ENCODE measurements at places on chromosomes 12 and 14.

DNA sequence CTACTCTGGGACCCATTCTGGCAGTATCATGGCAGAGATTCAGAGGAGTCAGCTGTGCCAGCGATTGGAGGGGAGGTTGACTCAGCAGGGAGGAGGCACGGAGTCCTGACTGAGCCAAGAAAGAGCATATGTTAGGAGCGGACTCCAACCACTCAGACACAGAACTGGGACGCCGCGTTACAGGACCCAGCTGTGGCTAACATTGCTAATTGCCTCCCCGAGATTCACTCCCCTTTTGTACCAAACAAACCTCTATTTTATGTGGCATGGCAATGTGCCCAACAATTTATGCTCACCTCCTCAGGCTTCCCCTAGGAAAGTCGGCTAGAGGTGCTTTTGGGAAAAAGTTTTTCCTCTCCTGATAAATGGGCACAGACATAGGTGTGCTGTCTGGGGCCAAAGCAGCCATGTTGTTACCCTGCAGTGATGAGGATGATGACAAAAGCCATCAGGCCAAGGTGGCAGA, 15.2 kb upstream of the CLIP1 start:
- no peak for DNase-seq

DNA sequence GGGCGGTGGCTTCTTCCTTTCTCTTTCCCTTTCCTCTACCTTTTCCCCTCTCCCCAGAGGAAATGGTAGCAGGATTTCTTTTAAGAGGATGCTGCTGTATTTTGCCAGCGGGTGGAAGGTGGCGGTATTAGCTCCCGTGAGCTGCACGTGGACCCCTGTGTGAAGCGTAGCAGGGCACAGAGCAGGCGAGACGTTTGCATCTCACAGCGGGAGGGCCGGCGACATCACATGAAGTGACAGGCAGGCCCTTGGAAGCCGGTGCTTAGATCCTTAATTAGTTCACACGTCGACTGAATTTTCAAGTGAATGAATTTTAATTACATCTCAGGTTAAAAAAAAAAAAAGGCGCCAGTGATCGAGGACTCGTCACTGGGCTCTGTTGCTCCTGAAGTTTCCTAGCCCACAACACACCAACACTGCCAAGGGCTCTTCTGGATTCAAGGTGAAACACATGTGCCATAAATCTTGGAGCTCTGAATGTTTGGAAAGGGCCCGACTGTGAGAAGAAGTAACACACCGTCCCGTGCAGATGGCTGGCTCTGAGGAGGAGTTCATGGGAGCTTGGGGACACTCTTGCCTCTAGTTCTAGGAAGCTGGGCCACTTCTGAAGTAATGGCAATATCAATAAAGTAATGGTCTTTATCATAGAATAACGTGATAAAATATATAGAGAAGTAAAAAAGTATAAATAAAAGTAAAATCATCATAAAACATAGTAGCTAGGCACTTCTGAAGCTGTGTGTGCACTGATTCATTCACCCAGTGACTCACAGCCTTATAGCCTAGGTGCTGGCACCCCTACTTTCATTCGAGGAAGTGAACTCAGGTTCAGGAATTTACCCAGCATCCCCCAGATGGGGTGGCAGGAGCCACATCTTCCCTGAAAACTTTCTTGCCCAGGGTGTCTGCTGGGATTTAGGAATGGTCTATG, 75.3 kb downstream of the AACS start:
- no peak for DNase-seq

DNA sequence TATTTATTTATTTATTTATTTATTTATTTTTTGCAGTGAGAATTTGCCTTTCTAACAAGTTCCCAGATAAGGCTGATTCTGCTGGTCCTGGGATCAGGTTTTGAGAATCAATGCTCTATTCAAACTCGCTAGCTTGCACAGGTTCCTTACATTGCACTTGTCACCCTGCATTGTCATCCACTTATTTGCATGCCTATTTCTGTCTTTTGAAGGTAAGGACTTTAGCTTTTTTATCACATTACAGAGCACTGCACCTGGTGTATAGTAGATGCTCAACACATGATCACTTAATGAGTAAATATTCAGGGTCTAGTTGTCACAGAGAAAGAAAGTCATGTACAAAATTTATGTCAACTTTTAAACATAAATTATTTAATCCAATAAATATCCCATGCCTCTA, 219.7 kb upstream of the BTG1 start:
- no peak for DNase-seq

DNA sequence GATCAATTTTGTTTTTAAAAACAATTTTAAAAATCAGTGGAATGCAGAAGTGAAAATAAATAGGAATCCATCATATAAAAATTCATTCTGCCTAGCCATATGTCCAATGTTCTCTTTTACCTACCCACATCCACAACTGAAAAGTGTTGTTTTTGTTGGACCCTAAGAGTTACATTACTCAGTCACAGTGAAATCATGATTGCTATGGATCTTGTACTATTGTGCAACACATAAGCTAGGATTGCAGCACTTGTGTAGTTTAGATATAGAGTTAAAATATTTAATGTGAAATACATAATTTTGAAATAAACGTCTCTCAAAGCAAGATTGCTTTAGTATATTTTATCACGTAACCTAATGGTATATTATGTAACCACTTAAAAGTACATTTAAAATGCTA, 213.3 kb upstream of the CLEC14A start:
- DNase-seq: no peak

DNA sequence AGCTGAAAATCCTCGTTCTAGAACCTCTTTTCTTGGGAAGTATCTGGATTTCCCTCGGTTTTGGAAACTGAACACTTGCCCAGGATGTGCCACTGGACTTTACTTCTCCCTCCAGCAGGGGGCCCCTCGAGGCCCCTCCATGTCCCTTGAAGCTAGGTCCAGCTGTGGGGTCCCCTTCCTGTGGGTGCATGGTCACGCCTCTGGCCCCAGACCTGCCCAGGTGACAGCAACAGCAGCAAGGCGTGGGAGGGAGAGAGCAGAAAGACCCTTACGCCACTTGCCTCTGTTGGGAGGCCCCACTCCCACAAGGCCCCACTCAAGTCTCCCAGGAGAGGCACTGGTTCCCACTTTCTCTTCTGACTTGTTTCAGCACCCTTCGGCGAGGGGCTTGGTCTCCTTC, 3.1 kb downstream of the SLC25A29 start:
- no peak for DNase-seq

DNA sequence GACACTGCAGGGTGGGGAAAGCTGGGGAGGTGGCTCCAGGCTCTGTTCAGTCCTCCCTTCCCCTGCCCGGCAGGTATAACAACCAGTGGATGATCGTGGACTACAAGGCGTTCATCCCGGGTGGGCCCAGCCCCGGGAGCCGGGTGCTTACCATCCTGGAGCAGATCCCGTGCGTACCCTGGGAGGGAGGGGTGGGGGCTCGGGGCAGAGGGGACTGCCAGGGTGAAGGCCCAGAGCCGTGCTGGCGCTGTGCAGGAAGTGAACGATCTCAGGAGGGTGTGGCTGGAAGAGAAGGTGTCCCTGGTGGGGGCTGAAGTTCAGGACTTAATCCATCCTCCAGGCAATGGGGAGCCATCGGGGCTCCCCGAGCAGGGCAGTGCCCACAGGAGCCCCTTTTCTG, 18.9 kb downstream of the SDS start:
- DNase-seq: no peak

DNA sequence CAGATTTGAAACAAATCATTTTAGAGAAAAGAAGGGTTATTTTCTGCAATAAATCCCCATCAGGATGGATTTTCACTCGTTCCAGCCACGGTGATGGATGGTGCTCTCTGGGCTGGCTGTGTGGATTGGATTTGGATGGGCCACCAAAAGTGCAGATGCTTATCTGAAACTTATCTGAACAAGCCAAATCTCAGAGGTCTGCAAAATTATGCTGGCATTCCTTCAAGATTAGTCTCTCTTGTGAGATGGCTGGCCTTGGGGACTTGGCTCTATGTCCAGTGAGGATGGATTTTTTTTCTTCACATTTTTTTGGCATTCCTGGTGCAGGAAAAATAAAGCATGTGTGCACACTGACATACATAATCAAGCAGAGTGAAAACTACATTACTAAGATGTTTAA, 341.9 kb downstream of the GXYLT1 start:
- no peak for DNase-seq

GRCh38 chr14:68669111-68669511, 123.8 kb downstream of the ZFP36L1 start:
- no peak for DNase-seq

DNA sequence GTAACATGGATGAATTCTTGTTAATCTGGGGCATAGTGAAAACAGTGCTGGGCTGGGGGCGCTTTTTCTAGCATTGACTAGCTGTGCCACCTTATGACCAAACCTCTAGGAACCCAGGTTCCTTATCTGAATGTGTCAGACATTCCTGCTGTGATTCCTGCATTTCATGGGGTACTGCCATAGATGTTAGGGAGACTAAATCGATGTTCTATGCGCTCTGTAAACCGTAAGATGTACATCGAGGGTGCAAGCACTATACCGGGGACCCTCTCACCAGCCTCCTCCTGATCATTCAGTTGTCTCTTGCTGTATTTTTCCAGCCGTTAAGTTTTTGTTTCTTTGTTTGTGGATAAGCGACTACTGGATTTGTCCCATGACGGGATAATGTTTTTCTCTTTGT, 170.9 kb upstream of the PARP11 start:
- no peak for DNase-seq

DNA sequence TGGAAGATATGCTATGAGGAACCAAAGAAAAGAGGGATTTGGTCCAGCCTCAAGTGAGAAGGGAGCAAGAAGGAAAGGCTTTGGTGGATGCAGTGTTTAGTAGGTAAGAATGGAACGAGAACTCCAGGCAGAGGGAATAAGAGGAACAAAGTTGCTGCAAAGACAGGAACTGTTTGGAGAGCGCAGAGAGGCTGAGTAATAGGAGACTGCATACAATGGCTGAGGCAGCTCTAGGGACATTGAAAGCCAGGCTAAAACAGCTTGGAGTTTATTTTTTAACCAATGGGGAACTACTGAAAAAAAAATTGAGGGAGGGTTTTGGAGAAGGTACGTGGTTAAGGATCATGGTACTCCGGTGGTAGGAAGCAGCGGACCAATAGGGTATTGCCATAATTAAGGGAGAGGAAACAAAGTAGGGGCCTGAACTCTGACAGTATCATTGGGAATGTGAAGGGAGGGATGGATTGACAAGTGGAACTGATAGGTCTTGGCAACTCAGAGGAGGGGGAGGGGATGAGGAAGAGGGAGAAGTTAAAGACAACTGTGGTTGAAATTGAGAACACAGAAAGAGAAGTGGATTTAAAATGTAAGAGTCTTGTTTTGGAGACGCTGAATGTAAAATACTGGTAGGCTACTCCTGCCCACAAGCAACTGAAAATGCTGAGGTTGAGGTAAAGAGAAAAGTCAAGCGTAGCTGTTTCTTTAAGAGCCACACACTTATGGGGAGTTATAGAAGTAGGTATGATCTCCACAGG, 4.8 kb downstream of the ASCL4 start:
- DNase-seq: peak; percentile 32

GRCh38 chr14:81471062-81471461, 62.6 kb downstream of the SEL1L start:
- no peak for DNase-seq

DNA sequence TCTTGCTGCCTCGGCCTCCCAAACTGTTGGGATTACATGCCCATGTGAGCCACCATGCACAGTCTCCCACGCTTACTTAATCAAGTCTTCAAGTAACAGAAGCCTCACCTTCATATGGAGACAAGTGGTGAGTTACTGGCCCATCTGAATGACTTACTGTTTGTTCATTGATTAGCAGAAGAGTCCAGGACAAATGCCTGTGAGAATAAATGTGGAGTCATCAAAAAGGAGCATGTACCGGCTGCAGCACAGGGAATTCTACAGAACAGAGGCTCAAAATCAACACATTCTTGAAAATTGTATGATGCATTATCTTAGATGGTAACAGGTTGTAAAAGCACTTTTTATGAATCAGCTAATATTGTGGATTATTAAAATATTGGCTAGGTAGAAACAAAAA, 72.5 kb upstream of the FERMT2 start:
- no peak for DNase-seq

DNA sequence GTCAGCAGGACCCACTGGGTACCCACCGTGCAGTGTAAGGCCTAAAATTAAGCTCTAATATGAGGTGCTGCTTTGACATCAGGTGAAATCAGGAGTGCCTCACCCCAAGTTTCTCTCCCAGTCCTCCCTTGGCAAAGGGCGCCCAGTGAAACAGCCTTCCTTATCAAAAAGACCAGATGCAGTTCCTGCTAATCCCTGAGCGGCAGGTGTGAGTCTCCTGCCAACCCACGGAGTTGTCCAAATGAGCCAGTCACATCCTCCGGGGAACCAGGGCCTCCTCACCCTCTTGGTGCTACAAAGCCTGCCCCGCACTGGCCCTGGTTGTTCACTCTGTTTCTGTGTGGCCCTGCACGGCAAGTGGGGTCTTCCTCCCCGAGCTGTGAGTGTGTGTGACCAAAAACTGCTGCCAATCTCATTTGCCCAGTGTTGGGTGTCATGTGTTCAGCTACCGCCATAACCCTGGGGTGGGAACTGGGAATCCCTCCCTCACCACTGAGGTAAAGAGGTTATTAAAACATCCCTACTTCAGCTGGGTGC, 20.2 kb upstream of the P2RX4 start:
- DNase-seq: no peak

DNA sequence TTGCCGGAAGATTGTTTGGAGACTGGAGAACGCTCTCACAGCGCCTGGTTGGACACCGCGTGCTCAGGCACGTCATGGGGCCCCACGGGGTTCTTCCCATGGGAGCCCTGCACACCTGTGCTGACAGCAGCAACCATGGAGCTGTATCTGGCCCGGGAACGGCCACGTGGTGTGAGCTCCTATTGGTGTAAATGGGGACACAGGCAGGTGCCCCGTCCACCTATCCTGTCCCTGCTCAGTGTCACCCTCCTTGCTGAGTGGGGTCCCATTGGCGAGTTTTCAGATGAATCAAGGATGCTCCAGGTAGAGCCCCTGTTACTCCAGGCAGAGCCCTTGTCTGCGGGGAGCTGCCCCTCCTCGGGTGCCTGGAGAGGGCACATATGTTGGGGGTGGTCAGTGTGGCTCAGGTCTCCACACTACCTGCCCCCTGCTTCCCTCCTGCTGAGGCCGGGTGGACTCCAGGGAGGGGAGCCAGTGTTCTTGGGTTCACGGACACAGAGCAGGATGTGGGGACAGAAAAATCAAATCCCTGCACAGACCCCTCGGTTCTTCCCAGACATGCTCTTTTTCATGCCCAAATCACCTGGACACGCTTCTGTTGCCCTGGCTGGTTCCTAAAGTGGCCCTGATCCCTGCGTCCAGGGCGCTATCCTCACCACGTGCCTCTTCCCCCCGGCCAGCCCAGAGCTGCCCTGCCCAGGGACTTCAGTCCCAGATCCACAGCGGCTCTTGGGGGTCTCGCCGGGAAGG, 250.1 kb downstream of the ADGRD1 start:
- DNase-seq: no peak

DNA sequence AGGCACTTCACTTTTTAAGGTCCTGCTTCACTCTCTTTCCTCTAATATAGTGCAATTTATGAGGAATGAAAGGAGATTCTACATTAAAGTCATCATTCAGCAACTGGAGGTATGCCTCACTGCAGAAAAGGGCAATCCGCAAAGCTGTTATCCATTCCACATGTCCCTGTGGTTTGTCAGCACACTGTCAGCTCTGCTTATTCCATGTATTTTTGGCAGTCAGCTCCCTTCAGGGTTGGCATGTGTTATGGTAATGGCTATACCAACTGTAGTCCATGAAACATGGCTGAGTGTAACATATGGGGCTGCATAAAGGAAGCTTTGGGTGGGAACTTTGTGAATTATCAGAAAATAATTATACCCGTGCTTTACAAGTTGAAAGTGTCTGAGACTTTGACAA, 154.1 kb downstream of the GALC start:
- DNase-seq: no peak
